Ovary (tissue), 10 donors: ENCODE measurements at places on chromosomes 2 and 18. TPM values are rescaled to one million over a fixed set of nuclear protein-coding genes. Genes with fewer than 3 reads are reported as not detected.

The MAL gene
- 0.90 TPM for polyA plus RNA-seq

- no peak overlapping the region for H3K27ac ChIP-seq
- no peaks in the 10 kb centered on the region for H3K4me1 ChIP-seq
- H3K27me3 ChIP-seq: no peaks in the 10 kb centered on the region
- DNase-seq: no peak
Observed at GRCh38 chr2:53751728-53752127, 15.9 kb upstream of the CHAC2 start.

- DNase-seq: no peak
- no peaks in the 10 kb centered on the region for H3K36me3 ChIP-seq
- peaks cover 2% of the 10 kb centered on the region for H3K4me1 ChIP-seq
Observed at GRCh38 chr2:204840504-204840903, 295.2 kb downstream of the PARD3B start.

The ACSL3 gene
- polyA plus RNA-seq: 14.0 TPM
